ENCODE measurements at places on chromosomes 16 and 17.

- DNase-seq, result no peak
Observed at GRCh38 chr17:61323909-61324868, 75.5 kb upstream of the TBX2 start.

GRCh38 chr17:40075201-40075941 lies 12.6 kb downstream of the THRA start:
- no peak for DNase-seq

DNA sequence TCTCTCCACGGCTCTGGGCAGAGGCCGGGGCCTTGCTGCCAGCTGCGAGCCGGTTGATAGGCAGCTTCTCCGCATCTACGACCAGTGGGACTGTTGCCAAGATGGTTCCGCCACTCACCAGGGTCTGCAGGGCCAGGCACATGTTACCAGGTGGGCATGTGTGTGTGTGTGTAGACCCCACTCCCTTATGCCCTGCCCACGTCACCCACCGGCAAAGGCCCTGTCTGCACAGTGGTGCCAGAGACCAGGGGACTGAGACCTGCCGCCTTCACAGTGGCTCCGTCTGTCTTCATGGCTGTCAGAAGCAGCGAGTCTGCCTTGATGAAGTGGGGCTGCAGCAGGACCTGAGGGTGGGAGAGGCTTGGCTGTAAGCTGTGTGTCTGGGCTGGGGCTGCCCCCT lies 17.7 kb downstream of the SREBF1 start:
- DNase-seq, result no peak

DNA sequence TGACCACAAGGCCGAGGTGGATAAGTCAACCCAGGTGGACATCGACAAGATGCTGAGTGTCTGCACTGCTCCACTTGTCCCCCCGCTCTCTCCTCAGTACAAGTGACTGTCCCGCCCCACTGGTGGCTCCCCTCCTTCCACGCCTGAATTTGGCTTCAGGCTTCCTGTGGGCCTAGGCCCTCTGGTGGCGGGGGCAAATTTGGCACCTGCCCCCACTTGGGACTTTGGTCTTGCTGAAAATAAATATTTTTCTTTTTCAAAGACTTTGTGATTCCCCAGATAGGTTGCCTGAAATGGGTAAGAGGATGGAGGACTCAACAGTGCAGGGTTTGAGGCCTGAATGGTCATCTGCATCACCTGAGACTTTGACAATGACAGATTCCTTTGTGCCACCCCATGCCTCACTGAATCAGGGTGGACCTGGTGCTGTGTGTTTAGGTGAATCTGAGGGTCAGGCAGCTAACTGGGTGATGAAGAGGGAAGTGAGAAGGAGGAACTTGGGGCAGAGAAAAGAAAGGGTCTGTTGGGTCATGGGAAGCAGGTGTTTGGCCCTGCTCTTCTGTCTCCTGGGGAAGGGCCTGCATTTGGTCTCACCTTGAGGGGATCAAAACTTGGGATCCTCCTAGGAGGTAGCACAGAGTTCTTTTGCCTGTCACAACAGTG lies 2.0 kb downstream of the C16orf86 start:
- DNase-seq, result no peak

DNA sequence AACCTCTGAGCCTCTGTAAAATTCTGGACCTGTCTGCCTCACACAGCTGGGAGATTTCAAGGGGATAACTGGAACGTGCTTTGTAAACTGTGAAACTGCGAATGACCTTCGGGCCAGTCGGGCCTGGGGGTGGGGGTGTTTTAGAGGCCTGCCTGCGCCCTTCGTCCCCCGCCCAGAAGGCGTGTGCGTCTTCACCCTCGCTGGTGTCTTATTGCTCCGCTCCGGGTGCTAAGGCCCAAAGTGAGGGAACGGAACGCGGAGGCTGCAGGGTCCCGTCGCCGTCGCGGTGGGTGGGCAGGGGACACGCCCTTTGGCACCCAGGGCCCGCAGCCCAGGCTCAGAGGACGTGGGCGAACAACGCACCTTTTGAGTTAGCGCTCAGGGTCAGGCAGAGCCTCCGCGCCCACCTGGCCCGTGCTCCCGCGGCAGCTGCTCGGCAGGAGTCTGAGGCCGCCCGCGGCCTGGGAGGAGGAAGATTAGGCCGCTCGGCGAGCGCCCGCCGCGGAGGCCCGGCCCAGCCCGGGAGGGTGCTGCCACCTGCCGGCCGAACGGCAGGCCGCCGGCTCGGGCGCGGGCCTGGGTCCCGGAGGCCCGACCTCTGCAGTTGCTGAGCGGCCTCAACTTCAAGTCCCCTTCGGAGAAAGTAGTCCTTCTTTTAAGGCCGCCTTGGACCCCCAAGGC lies 29.7 kb downstream of the DCAKD start:
- no peak for DNase-seq

DNA sequence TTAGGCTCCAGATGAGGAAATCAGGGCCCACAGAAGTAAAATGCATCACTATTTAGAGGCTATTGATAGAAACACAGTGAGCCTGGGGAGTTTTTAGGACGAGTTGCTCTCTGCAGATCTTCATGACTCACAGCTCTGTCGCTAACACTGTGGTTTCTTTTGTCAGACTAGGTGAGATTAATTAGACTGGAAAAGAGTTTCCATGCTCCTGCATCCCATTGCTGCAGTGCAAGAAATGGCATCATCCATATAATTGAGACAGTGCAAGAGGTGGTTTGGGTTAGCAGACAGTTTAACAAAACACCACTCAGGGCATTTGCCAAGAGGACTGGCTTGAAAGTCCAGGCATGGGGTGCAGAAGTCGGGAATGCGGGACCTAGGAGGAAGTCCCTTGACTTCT lies 198.8 kb upstream of the CACNG5 start:
- DNase-seq, result no peak

DNA sequence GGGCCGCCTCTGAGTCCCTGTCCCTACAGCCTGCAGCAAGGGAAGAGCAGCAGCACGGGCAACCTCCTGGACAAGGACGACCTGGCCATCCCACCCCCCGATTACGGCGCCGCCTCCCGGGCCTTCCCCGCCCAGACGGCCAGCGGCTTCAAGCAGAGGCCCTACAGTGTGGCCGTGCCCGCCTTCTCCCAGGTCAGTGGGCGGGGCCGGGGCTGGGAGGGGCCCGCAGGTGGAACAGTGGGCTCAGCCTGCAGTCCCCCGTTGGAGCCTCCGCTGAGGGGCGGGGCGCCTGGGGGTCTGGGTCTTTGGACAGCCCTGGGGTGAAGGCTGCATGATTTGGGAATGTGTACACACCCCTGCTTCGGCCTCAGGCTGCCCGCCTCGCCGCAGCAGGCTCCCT lies 58.6 kb upstream of the PVALEF start:
- no peak for DNase-seq

GRCh38 chr17:47218896-47219430 lies 9.8 kb downstream of the MYL4 start:
- DNase-seq, result no peak

DNA sequence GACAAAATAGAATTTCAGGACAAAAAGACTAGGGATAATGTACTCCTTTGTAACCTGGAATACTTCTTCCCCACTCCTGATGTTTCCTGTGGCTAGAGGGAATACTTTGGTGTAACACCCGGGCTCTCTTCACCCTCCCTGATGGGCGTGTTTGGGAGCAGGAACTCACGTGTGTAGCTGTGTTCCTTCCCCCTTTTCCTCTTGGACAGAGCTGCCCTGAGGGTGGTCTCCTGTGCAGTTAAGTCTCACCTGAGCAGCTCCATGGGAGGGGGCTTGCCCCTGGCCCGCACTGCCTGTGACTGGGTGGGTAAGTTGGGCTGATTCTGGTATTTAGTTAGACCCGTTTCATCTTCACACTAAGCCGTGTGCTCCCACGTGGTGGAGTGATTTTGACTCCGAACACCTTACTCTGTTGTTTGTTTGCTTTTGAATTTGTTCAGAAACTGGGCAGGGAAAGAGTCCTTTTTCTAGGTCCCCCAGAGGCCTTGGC lies 87.9 kb downstream of the OR1D5 start:
- DNase-seq, result no peak

DNA sequence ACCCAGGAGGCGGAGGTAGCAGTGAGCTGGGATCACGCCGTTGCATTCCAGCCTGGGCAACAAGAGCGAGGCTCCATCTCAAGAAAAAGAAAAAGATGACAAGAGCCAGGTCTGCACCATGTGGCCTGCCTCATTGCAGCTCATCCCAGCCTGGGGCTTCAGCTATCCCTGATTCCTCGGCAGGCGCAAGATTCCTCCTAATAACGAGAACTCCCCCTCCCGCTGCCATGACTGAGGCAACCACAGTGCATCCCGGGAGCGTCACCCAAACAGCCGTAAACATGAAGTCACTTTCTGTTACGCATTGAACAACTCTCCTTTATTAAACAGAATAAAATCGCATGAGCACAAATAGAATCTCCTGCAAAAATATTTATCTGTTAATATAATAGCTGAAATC lies 120.6 kb downstream of the MGAT5B start:
- no peak for DNase-seq

GRCh38 chr16:72362476-72362875 lies 190.5 kb upstream of the PMFBP1 start:
- DNase-seq, result no peak

DNA sequence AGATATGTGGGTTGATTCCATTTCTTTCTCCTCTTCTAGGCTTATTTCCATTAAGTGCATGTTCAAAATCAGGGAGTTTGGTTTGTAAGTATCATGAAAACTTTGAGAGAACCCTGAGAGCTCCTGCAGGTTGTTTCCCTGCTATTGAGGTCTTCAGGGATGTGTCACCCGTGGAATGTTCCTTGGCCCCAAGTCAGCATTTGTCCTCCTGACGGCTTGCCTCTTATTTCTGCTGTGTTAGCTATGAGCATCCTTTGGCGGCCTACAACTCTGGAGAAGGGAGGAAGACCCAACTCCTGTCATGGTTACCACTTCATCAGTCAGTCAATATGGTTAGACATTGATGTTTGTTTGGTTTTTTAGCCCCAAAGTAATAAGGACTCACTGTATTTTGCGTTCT lies 180.8 kb downstream of the FTO start:
- no peak for DNase-seq

DNA sequence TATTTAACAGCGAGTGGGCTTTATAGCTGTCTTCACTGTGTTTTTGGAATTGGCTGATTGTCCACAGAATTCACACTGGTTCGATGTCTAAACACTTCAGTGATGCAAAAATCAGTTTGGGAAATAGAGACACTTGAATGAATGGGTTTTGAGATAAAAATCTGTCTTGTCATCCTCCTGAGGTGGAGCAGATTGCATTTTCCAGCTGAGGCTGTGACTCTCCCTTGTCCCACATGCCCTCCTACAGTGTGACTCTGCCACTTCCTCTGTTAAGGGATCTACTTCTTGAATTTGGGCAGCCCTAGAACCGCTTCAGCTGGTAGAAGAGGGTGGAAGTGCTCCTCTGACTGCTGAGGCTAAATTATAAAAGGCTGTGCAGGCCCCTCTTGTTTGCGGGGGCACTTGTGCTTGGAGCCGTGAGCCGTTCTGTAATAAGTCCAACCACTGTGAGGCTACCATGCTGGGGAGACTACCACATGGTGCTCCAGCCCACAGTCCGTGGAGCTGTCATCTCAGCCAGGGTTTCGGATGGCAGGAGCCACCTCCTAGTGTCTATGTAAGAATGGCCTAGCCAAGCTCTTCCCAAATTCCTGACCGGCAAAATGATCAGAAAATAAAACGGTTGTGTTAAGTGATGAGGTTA lies 175.9 kb downstream of the SPECC1 start:
- DNase-seq, result no peak

- no peak for DNase-seq
Observed at GRCh38 chr17:31598921-31599571, 207.6 kb downstream of the RAB11FIP4 start.

GRCh38 chr17:69729944-69730343 lies 315.4 kb downstream of the MAP2K6 start:
- no peak for DNase-seq

DNA sequence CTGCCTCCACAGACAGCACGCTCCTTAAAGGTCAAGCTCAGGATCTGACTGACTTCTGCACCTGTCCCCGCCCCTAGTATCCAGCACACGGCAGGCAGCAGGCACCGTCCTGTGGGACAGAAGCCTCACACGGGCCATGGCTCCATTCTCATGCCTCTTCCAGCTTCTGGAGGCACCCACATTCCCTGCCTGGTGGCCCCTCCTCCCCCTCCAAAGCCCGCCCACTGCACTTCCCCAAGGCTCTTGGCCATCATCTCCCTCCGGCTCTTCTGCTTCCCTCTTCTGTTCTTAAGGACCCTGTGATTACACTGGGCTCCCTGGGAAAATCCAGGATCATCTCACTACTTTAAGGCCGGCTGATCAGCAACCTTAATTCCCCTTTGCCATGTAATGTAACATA lies 3.5 kb downstream of the CANT1 start:
- DNase-seq, result no peak

- DNase-seq, result no peak
Observed at GRCh38 chr16:10868596-10869469, 8.2 kb upstream of the CIITA start.

GRCh38 chr17:350706-351448 lies 1.7 kb downstream of the RPH3AL start:
- DNase-seq, result no peak

DNA sequence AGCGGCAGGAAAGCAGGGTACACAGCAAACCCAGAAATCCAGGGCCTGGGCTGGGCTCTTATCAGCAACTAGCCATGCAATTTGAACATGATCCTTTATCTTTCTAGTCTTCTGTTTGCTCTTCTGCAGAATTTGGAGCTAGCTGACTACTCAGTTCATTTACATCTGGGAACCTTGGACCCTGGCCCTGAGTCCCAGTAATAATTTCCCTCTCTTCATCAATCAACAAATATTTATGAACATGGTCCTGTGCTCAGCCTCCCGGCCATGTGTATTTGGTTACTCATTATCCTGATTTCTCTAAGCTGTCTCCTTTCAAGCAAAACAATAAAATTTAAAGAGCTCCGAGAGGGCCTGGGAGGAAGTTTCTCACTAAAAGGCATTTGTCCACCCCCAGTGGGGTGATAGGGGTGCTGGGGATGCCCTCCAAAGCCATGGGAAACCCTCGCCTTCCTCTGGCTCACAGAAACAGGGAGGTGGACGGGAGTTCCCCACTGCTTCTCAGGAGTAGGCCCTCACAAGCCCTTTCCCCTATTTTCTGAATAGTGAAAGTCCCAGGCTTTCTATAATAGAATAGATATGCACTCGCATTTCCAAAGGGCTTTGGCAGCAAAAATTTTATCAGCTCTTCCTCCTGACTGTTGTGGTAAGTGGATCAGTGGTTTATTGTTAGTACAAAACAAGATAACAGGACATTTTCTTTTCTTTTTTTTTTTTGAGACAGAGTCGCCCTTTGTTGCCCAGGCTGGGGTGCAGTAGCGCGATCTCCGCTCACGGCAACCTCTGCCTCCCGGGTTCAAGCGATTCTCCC lies 6.9 kb upstream of the WDR59 start:
- no peak for DNase-seq

- DNase-seq, result no peak
Observed at GRCh38 chr16:29779474-29779873, 1.4 kb downstream of the ZG16 start.

GRCh38 chr17:19766016-19766415 lies 17.9 kb upstream of the ALDH3A1 start:
- DNase-seq, result no peak

GRCh38 chr16:22296225-22297113 lies 740 bp upstream of the POLR3E start:
- no peak for DNase-seq

Data from NCI-H187 (cell line).